ENCODE measurements at places on chromosomes 4 and X. TPM values are rescaled to one million over a fixed set of nuclear protein-coding genes. Genes with fewer than 3 reads are reported as not detected.

Gene COPS4
- 35.2 TPM for polyA plus RNA-seq

Gene CT55
- polyA plus RNA-seq, result not detected

Gene COL4A6
- polyA plus RNA-seq, result 0.87 TPM

Gene CXXC4
- polyA plus RNA-seq, result 0.50 TPM
